ENCODE measurements at places on chromosomes 1 and 21.

DNA sequence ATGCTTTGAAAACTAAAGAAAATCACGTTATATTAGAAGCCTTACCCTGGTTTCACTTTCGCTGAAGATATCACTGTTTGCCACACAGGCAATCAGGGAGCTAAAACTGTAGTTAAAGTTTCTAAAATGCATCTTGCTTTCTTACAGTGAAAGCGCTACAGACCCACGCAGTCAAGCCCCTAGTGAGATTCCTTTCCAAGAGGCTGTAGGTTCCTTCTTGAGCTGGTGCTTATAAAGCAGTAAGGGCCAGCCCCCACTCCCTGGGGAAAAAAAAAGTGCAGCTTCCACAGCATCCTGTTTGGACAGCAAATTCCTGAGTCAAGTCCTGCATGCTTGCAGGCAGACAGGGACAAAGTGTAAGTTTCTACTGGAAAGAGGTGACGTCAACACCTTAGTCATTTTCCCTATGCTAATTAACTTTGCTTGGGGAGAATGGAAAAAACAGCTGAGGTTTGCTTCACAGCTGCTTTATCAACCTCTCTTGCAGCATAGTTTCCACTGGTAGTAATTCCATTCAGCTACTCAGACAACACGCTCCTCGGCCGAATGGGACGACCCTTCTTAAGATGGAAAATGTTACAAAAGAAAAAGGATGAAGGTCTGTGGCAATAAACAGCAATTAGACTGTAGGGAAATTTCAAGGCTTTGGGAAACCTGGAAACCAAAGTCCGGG is 14.7 kb upstream of the KCNE1 start:
- peak; percentile 62 for DNase-seq

- DNase-seq = no peak
Observed at GRCh38 chr21:39681257-39681656, 63.7 kb upstream of the IGSF5 start.

DNA sequence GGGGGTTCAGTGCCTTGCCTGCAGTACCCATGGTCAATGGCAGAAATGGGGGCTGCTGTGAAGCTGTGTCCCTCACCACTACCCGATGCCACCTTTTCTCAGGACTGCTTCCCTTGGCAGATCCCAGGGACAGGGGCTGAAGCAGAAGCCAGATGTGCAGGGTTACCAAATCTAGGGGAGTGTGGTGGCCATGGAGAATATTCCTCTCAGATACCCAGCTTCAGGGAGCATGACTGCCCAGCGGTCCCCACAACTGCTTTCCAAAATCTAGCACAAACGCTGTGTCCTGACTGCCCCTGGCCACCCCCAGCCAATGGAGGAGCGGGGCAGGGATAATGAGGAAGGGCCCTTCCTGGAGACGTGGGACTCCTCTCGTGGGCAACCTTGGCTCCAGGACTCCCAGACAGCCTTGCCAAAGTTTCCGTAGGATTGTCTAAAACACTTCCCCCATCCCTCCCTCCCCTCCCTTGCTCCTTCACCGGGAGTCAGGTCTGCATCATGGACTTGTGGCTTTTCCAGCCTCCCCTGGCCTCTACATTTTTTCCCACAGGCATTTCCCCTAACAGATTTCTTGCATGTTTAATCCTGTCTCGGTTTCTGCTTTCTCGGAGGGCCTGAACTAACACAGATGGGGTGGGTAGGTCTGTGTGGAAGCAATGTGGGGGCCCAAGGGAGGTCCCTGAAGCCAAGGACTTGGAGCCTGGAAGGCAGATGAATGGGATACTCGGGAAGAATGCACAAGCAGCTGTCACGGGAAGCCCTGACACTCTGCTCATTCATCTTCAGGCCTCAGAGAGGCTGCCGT is 80.5 kb downstream of the OMA1 start:
- no peak for DNase-seq

- no peak for DNase-seq
Observed at GRCh38 chr1:216830424-216831210, 107.4 kb upstream of the ESRRG start.

GRCh38 chr1:20634594-20635084 is 1.4 kb downstream of the PINK1 start:
- DNase-seq = no peak

- DNase-seq = no peak
Observed at GRCh38 chr1:163565166-163565565, 243.4 kb downstream of the NUF2 start.

- DNase-seq = no peak
Observed at GRCh38 chr1:14842361-14842760, 243.9 kb downstream of the KAZN start.

- no peak for DNase-seq
Observed at GRCh38 chr1:168324745-168325425, 44.2 kb downstream of the TBX19 start.

DNA sequence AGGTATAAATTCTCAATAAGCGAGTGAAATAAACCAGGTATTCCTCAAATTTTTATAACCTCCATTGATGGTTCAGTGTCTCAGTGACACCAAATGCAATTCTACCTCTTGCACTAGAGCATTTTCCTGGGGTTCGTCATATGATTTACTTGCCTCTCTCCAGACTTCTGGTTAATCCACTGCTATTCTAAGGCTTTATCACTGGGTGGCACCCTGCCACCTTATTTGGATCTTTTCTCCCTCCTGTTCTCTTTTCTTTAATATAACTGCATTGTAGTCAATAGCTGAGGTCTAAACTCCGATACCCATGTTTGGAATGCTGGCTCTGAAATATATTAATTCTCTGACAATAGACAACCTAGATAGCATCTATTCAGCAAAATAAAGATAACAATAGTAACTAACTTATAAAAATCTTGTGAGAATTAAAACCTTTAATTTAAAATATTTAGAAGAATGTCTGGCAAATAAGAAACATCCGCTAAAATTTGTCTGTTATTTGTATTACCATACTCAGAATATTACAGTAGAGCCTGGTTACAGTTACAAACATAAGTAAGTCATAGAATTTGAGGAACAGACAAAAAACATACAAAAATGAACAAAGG is 436.4 kb downstream of the PLA2G4A start:
- no peak for DNase-seq

DNA sequence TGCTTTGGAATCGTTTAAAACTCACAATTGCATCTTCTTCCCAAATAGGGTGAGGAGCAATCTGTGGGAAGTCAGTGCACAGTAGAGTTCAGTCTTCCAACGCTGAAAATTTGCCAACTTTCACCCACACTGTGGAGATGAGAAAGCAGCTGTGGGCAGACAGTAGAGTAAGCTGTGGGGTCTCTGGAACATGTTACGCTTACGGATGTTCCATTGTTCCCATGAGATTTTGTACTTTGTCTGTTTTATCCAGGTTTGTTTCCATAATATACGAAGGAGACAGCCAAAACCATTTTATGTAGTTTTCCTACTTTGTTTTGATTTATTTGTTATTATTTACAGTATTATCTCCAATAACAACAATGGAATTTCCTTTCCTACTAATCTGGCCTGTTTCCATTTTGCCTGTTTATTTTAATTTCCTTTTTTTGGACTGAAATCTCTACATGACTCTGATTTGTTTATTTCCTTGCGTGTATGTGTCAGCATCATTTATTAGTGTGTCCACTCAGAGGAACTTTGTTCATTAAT is 65.1 kb upstream of the RGL1 start:
- no peak for DNase-seq
